NCI-H2107 (cell line): ENCODE measurements at places on chromosomes 7 and 10.

DNA sequence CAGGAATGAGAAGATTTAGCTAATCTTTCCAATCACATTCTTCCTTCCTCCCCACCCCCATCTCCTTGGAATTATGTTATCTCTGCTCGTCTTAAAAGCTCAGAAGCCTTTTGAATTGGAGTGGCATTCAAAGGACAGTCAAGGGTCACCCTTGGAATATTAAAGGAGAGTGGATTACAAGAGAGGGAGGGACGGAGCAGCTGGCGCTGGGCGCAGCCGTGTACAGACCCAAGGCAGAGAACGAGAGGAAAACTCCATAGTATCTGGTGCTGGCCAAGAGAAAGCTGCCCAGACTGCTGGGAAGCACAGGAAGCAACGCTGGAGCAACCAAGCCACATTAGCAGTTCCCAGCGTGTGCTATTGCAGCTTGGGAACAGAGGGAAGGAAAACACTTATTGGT, 95.7 kb downstream of the POU6F2 start:
- DNase-seq = no peak

GRCh38 chr10:34406463-34407323, 408.4 kb downstream of the PARD3 start:
- DNase-seq = no peak

- no peak for DNase-seq
Observed at GRCh38 chr10:124588736-124589490, 127.3 kb downstream of the LHPP start.

GRCh38 chr7:67267914-67268313, 271.3 kb downstream of the TYW1 start:
- DNase-seq = peak; percentile 52

GRCh38 chr7:157682064-157682945, 345.5 kb downstream of the DNAJB6 start:
- no peak for DNase-seq

DNA sequence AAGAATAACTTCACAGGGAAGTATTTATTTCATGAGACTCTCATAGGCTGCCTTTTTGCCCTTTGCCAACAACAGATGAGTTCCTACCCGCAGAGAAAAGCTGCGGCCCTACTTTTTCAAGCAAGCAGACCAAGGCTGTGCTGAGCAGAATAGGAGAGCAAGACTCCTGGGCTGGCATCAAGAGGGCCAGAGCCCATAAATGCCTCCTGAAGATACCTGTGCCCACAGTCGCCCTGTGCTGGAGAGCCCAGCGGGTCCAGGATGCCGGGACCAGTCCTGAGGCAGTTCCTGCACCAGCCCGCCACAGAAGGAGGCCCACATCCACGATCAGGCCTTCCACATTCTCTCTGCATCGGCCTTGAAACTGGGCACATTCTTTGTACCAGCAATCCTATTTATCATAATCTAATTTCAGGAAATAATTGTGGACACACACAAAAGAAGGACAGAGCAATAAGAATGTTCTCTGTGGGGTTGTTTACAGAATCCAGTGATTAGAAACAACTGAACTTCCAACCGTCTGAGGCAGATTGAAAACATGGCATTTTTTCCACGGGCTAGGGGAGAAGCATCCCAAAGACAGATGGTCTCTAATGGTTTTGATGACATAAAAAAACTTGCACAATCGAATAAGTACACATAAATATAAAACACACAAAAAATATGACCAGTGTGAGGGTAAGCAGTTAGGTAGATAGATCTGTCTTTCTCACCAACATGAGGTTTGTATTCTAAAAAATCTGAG, 95.6 kb downstream of the CPXM2 start:
- no peak for DNase-seq

DNA sequence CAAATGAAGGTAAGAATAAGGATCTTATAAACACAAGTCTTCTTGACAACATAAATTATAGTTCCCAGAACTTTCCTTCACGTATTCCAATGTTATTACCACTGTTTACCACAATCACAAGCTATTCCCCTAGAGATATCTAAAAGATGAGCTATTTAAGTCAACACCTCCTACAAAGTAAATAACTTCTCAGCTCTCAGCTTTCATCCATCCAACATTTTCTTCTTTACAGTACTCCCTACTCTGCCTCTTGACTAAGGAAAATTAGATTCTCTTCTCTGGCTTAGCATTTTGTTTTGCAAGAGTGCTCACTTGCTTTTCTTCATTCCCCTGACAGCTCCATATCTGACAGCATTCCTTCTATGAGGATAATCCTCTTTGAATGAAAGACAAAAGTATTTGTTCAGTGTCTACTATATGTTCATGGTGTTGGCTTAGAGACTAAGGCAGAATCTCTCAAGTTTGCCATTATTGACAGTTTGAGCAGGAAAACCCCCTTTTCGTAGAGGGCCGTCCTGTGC, 93.0 kb upstream of the IL6 start:
- no peak for DNase-seq

DNA sequence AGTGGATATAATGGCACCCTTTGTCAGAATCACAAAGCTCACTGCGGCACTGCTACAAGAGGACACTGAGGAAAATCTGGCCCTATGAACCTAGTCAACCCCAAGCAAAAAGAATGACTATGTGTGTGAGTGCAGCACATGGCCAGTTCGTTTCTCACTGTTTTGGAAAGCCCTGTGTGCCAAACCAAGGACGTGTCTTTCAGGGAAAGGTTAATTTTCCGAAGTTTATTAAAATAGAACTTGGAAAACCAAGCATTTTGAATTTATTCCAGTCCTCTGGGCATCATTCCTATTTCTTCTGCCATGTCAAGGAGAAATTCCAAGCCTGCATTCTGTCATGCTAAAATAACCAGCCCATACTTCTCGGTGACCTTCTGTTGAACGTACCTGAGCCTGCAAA, 471.8 kb downstream of the PLXDC2 start:
- DNase-seq = no peak

DNA sequence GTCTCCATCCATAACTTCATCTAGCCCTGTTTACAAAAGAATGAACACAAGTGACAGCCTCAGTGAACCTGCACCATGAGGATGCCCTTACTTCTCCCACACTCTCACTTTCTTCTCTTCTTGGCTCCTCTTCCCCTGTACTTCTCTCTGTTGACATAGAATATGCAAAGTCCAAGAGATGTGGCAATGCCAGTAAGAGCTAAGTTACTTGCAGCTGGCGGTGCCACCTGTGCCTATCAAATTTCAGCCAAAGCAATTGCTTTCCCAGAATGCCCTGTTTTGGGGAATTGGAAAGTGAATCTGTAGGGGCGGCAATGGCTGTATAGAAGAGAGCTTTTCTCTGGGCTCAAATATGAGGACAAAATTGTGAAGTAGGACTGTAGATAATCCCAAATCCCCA, 557.8 kb downstream of the AUTS2 start:
- peak; percentile 49 for DNase-seq

- DNase-seq = no peak
Observed at GRCh38 chr10:44988957-44989585, 10.5 kb upstream of the DEPP1 start.

- no peak for DNase-seq
Observed at GRCh38 chr7:5210751-5211338, 20.8 kb downstream of the WIPI2 start.

DNA sequence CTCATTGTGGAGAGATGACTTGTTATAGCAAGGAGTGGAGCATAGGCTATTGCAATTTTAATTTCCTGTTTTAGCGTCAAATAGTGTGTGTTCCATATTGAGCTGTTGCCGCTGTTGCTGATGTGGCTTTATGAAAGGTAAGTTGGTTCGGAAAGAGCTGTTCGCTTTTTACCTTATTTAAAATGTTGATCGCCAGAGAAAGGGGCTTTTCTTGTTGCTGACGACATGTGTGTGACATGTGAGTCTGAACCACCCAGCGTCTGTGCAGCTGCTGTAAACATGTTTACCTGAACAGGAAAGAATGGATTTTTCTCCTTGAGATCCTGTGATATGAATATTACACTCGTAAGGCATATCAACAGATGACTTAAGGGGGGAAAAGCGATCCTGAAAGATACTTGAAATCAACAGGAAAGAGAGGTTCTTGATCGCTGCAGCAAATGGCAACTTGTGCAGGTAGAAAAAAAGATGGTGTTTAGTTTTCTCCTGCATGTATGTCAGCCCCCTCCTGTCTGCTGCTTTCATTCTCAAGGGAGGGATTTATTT, 2.5 kb downstream of the ZEB1 start:
- DNase-seq = no peak

DNA sequence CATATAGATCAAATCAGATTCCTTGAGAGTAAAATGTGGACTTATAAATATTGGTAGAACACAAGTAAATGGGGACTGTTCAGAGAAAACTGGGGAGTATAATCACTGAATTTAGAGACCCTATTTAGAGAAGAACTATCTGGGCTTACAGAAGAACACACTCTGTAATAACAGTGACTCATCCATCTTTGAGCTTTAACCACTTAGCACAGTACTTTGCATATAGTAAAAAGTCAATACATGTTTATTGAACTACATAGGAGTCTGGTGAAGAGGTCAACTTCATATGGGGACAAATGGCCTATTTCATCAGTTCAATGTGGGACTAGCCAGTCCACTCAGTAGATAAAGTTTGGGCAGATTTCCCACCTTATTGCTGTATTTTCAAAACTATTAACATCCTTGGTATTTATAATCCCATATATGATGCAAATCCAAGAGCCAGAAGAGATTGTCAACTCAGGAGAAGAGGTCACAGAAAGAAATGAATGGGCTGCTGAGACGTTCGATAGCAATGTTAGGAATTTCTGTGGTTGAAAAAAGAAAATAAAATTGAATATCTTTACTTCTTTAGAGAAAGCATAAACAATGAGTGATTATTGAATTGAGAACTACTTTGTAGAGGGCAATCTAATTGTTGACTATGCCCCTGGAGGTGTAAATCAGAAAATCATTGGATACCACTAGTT, 119.3 kb upstream of the CACNA2D1 start:
- no peak for DNase-seq

DNA sequence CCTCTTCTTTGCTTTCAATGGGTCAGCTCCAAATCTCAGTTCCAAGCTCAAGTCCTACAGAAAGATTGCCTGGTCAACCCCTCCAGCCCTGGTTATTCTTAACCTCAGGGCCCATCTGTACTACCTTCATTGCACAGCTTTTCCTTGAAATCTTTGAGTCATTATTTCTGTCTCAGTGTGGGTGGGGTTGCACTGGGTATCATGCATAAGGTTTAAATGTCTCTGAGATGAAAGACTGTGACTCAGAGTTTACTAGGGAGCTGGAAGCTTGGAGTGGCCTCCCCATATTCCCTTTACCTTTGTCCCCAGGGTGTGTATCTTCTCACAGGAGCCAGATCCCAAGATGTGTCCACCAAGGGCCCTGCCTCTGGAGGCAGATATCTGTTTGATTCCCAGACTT, 3.3 kb upstream of the OR6V1 start:
- no peak for DNase-seq

DNA sequence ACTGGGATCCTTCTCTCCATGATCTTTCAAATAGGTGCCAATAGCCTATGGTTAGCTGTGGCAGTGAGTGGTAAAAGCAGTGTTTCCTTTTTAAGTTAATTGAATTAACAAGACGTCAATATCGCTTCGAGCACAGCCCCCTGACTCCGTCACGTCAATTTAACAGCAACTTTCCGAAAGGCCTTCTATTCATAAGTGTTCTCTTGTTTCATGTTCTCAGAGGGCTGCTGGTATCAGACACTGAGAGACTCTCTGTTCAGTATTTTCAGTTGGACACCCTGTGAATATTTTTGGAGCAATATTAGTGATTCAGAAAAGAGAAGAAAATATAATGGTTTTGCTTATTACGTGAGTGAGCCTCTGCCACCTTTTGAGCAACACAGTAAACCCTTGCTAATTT, 174.2 kb upstream of the INSYN2A start:
- DNase-seq = no peak

GRCh38 chr7:1463676-1464223, 4.5 kb upstream of the MICALL2 start:
- DNase-seq = no peak

- DNase-seq = no peak
Observed at GRCh38 chr7:36723951-36724664, at the start of gene AOAH. TSS of gene AOAH (minus strand) at chr7:36724494. CDS start at chr7:36724148, 346 bp downstream.

DNA sequence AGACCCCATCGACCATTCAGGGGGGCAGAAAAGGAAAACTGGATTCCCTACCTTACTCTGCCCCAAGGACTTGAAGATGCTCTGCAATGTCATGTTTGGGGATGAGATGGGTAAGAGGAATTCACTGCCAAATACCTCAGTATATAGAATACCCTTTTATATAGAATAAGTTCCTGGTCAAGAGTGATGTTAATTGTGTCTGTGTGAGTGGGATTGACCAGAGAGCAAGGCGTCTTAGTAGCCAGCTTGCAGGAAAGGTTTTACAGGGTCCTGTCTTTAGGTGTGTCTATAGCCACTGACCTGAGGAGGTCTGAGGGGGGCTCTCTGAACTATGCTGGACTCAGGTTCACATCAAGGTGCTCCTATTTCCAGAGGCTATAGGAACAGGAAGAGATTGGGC, 1.4 kb downstream of the IFIT3 start:
- no peak for DNase-seq

DNA sequence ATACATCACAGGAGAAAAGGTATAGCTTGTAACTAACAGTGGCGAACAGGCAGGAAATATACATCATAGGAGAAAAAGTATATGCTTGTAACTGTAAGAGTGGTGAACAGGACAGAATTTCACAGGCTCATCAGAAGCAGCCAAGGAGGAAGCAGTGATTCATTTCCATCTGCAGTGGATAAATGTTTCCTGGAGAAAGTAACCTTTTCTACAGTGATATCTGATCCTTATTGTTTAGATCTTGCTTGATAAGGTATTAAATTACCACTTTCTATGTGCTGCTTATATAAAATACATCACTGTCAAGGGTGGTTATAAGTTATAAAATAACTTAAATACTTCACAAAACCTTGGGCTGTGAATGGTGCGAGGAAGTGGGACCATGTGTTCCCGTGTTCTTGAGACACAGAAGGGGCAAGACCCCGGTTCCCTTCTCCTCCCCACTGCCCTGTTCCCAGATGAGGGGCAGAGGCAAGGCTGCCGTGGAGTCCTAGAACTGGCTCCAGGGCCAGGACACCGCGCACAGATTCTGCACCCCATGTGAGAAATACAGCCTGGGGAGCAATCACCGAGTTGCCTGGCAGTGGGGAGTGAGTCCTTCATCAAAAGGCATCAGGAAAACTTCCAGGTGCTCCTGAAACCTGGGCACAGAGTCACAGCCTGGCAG, 135.2 kb downstream of the DIP2C start:
- no peak for DNase-seq

- no peak for DNase-seq
Observed at GRCh38 chr10:121838931-121839330, 88.9 kb downstream of the ATE1 start.

GRCh38 chr10:23362069-23362830, 17.7 kb upstream of the C10orf67 start:
- no peak for DNase-seq

- DNase-seq = no peak
Observed at GRCh38 chr7:138565071-138565450, 105.0 kb downstream of the TRIM24 start.
